ENCODE measurements at places on chromosomes 1 and 21. TPM values are rescaled to one million over a fixed set of nuclear protein-coding genes. Genes with fewer than 3 reads are reported as not detected.

SLAMF1 gene
- not detected for total RNA-seq

RNF11 gene
- total RNA-seq, result 74.1 TPM

- no peak for DNase-seq
Observed at GRCh38 chr1:165069829-165070228, 286.7 kb downstream of the LMX1A start.

PLA2G2D gene
- not detected for total RNA-seq

MTARC1 gene
- total RNA-seq, result 2.6 TPM

GJC2 gene
- total RNA-seq, result 13.0 TPM

GRCh38 chr1:77888081-77888780 is at the start of gene NEXN:
Gene NEXN, plus strand, starts transcription at chr1:77888624. Its CDS starts 27,483 bp downstream, at chr1:77916107.
- peak; percentile 75 for DNase-seq

Data from endothelial cell (in vitro differentiated cells).